ENCODE measurements at places on chromosomes 11 and 22. TPM values are rescaled to one million over a fixed set of nuclear protein-coding genes. Genes with fewer than 3 reads are reported as not detected.

GTSE1 gene
- polyA plus RNA-seq, result 7.9 TPM

MS4A14 gene
- polyA plus RNA-seq, result 0.65 TPM

SEPTIN3 gene
- polyA plus RNA-seq, result 0.63 TPM

MRGPRF gene
- polyA plus RNA-seq, result 17.4 TPM

LGR4 gene
- 27.0 TPM for polyA plus RNA-seq

GLB1L3 gene
- 0.10 TPM for polyA plus RNA-seq

PAX6 gene
- polyA plus RNA-seq, result not detected

NPAT gene
- 7.1 TPM for polyA plus RNA-seq

APOL4 gene
- polyA plus RNA-seq, result 11.8 TPM

PCF11 gene
- polyA plus RNA-seq, result 37.3 TPM

DNA sequence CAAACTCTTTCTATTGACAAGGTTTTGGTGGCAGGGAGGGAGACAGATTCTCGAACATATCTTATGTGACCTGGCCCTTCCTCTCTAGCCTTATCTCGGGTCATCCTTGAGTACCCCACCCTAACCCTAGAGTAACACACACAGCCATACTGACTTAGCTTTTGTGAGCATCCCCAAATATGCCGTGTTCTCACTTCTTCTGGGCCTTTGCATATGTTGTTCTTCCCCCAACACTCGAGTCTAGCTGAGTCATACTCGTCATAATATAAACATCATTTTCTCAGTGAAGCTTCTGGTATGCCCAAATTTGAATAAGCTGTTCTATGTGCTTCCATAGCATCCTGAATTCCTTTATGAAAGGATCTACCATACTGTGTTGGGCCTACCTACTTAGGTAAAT lies 8.0 kb downstream of the TTC17 start:
- no peak for DNase-seq

DNA sequence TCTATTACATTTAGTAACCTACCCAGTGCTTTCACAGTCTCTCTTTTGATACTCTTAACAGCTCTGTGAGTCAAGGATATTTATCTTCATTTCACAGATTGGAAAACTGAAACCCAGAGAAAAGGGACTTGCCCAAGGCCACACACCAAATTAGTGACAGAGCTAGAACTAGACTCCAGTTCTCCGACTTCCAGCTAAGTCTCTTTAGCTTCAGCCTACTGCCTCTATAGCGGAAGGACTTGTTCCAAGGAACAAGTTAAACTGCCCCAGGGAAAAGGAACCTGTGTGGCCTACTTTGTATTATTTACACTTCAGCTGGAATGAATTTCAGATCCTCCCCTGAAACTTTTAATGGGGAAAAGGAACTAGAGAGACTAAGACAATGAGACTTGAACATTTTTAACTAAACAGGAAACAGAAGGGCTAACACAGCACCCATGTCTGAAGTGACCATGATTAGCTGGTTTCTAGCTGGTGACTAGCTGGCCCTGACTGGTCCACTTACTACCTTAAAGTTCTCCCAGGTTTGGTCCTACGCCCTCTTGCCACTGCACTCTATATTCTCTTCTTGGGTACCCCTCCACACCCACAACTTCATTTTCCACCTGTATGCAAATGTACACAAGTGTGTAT lies 1.3 kb downstream of the LRRC51 start:
- no peak for DNase-seq

GRCh38 chr22:22914726-22915669 lies 27.4 kb downstream of the IGLL5 start:
- DNase-seq, result no peak

DNA sequence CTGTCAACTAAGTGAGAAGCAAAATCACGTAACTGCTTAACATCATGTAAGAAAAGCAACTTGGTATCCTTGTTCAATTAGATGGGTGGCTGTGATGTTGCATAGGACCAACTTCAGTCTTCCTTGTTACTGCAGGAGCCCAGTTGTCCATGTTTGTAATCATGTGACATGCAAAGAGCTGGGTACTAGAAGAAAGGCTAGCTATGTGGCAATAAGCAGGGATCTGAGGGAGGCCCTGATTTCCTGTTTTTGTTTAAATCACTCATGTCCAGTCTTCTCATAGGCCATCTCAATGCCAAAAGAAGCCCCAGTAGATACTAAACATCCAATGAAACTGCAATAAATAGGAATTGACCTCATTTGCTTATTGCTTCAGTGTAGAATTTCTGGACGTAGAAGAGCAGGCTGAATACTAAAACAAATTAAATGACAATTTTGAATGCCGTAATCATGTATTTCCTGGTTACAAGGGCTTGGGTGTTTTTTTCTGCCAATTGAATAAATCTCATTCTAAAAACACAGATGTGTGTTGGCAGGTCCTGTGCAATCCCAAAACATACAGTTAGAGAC lies 140.8 kb upstream of the ARHGAP20 start:
- peak; percentile 64 for DNase-seq

GRCh38 chr11:76564364-76564763 lies 106.2 kb downstream of the LRRC32 start:
- no peak for DNase-seq

- DNase-seq, result no peak
Observed at GRCh38 chr22:37377927-37378326, 49.4 kb downstream of the ELFN2 start.

DNA sequence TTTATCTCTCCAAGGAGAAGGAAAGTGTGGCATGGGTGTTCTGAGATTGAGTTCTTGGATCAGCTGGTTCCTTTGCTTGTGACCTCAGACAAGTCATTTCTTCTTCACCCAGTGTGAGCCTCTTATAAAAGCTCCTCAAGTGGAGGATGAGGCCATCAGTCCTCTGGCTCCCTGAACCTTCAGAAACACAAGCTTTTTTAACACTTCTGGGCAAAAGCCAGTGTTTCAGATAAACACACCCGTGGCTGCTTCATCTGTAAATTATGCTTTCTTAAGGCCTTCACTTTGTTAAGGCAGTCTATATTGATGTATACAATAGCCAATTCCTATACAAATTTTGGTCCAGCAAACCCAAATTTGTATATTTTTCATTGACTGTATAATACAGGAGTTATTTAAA lies 179.9 kb downstream of the DBX1 start:
- no peak for DNase-seq

DNA sequence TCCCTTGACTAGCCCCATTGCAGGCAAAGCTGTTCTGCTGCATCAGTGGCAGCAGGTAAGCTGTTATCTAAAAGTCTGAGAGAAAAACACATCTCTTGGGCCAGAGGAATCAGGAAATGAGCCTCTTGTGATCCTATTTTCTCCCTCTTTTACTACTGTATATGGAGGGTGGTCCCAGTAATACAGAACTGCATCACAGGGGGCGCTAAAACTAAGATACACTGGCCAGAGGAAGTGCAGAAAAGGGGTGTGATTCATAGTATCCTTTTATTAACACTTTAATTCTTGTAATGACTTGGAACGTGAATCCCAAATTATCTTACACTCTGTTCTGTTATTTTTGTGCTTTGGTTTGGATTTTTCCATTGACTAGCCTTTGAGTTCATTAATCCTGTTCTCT lies 8.8 kb upstream of the MED17 start:
- DNase-seq, result no peak

DNA sequence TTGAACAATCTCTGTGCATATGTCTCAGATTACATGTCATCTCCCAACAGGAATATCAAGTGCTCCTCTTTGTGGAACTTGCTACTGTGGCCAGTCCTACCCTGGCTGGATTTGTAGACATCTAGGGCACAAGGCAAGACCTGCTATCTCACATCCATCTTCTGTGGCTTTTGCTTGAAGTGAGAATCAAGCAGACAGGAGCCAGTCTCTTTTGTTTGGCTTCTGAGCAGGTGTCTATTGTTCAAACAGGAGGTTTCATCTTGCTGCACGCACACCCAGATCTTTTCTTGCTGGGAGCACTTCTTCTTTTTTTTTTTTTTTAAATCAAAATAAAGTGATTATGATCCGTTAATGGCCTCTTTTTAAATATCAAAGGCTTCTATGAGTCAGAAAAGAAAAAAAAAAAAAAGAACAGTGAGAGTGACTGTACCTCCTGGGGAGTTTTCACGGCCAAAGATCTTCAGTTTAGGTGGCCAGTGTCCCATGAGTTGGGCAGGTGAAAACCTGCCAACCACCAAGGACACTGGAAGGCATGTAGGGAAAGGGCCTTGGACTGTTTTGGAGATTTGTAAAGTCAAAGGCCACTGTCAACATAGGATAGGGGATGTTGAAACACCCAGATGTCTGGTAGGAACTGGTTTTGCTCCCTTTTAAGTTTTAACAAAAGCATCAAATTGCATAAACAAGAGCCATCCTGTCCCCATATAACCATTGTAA lies 78.1 kb downstream of the CD44 start:
- no peak for DNase-seq

- DNase-seq, result no peak
Observed at GRCh38 chr11:119663279-119663678, 65.7 kb downstream of the NECTIN1 start.

- no peak for DNase-seq
Observed at GRCh38 chr22:19887256-19887985, 32.7 kb upstream of the GNB1L start.

DNA sequence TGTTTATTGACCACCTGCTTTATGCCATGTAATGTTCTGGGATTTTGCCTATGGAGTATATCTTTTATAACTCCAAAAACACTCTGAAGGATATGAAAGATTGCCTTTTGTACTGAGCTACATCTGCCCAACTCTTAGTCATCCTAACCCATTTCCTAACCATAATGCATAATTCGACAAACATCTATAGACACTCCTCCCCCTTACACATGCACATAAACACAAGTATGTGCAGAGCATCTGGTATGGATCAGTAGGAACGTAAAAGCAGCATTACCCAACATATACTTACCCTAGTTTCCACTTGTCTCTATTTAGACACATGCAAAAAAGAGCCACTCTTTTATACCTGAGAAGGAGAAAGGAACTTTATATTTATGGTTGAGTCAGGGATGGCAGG lies 272.8 kb downstream of the FAM76B start:
- DNase-seq, result no peak

DNA sequence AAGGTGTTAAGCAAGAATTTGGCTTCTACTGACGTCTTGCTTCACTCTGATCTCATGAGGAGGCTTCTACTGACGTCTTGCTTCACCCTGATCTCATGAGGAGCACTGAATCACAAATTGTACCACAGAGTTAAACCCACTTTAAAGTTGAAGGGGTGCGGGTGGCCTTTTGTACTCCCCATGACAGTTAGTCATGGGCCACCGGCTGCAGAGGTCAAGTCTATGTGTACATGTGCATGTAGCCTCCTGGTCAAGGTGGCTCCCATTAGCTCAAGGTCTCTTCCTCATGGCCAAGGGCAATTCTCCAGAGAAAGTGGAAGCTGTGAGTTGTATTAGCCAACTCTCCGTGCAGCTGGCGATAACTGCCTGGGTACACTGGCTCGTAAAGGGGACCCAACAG lies 23.1 kb upstream of the FZD4 start:
- DNase-seq, result no peak

- DNase-seq, result no peak
Observed at GRCh38 chr11:107702723-107703122, 9.1 kb downstream of the SLN start.

DNA sequence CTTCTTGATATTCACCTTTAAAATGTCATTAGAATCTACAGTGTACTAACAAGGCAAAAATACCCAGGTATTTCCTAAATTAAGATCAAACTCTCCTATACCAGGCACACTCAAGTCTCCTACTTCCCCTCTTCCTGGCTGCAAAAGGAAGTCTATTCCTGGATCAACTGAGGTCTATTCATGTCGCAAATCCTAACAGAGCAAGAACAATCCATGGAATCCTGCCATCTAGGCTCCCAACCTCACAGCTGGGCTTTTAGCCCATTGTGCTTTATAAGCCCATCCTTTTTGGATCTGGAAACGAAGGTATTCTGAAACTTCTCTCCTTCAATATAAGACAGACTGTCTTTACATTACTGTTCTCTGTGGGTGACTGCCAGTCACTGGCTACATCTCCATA lies 161.8 kb downstream of the SOX6 start:
- DNase-seq, result peak; percentile 33

GRCh38 chr11:111372538-111372937 lies 6.5 kb downstream of the POU2AF1 start:
- DNase-seq, result no peak

- DNase-seq, result no peak
Observed at GRCh38 chr11:111631666-111632039, 29.4 kb downstream of the SIK2 start.

DNA sequence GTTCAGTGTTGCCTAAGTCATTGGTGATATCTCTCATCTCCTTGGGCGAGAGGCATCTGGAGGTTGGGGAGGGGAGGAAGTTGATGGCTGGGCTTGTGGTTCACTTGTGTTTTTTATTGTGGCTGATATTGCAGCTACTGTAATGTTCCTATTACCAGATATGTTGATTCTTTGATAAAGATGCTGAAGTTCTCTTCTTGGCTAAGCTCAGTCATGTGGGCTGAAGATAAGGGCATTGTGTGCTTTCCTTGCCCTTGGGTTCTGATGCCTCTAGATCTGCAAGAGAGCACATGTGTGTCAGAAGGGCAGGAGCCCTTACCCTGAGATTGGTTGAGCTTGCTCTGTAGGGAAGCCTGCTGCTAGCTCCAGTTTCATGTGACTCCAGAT lies 12.0 kb downstream of the STX3 start:
- no peak for DNase-seq

DNA sequence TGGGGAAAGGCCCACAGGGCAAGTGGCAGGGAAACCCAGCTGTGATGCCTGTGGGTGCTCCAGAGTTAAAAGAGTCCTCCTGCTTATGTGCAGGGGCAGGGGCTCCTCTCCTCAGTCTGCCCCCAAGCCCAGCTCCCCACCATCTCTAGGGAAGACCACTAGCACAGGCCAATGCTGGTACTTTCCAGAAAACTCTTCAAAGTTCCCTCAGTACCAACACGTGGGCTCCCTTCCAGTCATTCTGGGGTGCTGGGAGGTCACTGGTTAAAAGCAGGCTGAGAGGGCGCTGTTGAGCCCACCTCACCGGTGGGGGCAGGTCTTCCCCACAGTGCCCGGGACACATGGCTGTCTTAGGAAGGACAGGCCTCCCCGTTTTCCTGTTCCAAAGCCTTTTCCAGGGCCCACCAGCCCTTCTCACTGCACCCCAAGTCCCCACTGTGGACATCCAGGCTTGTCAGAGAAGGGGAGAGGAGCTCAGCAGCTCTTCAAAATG lies 154.6 kb downstream of the TRIM29 start:
- DNase-seq, result no peak

GRCh38 chr22:21457023-21457787 lies 10.0 kb upstream of the TMEM191C start:
- no peak for DNase-seq

DNA sequence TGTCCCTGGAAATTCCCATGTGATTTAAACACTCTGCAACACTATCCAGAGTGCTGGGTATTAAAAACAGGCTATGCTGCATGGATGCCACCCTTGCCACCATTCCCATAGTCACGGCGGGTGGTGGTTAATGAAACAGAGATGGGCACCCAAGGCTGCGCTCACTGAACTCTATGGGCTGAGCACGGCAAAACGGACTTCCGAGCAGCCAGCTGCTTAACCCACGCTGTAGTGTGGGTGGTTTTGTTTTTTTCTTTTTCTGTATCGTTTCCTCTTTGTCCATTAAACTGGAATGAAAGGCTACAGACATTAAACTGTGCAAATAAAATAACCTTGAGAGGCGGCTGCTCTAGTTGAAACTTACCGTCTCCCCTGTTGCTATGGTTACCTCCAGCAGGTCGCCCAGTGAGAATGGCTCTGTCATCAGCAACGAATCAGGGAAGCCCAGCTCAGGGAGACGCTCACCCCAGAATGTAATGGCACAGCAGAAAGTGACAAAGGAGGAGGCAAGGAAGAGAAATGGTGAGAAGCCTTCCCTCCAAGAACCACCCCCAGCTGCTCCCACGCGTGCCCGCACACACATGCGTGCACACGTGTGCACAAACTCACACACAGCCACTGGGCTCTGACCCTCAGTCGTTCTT lies 102.1 kb downstream of the C11orf91 start:
- DNase-seq, result no peak

GRCh38 chr22:32076761-32077084 lies 33.7 kb downstream of the SLC5A1 start:
- no peak for DNase-seq

All from hindlimb muscle (tissue), 1 donor.